ENCODE measurements at places on chromosomes 5 and 9.

GRCh38 chr5:179802207-179802883 is 4.3 kb downstream of the MGAT4B start:
- DNase-seq = no peak

DNA sequence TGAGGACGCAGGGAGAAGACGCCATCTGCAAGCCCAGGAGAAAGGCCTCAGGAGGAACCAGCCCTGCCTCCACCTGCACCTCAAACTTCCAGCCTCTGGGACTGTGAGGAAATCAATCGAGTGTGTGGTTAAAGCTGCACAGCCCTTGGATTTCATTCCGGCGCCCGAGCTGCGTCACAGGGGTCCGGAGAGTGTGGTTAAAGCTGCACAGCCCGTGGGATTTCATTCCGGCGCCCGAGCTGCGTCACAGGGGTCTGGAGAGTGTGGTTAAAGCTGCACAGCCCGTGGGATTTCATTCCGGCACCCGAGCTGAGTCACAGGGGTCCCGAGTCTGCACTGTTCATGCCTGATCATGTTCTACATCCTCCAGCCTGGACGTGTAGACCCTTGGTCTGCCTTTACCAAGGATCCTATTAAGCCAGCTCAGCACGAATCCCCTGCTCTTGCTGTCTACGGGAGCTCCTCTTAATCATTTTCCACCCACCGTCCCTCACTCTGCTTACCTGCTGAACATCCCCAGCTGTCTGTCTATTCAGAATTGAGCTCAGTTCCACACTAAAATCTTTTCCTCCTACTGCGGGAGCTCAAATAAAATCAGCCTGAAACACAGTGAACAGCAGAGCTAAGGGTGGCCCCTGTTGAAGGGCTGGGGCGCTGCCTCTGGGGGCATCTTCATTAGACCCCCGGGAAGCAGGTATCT is 73.0 kb upstream of the OLFM1 start:
- DNase-seq = no peak

GRCh38 chr5:174723979-174724483 is 351 bp upstream of the MSX2 start:
- no peak for DNase-seq

- no peak for DNase-seq
Observed at GRCh38 chr5:1359713-1360112, 14.8 kb upstream of the CLPTM1L start.

- DNase-seq = no peak
Observed at GRCh38 chr5:36938129-36938528, 61.6 kb downstream of the NIPBL start.

All from T-helper 17 cell (primary cell).